Mucosa of gallbladder (tissue), 1 donor: ENCODE measurements at places on chromosomes 1 and 21. TPM values are rescaled to one million over a fixed set of nuclear protein-coding genes. Genes with fewer than 3 reads are reported as not detected.

Gene SLFNL1
- total RNA-seq: 0.60 TPM

Gene TRIM17
- 0.23 TPM for total RNA-seq

Gene ZBTB8B
- 0.03 TPM for total RNA-seq

Gene FMN2
- 3.5 TPM for total RNA-seq

Gene INSRR
- total RNA-seq: 0.58 TPM

Gene GPATCH4
- 12.6 TPM for total RNA-seq

Gene NES
- total RNA-seq: 26.1 TPM

Gene THAP3
- 25.2 TPM for total RNA-seq

Gene NBPF6
- total RNA-seq: not detected

Gene TINAGL1
- 169 TPM for total RNA-seq

Gene PRELP
- 72.1 TPM for total RNA-seq

Gene OR2T29
- not detected for total RNA-seq

Gene HEATR1
- 18.9 TPM for total RNA-seq

Gene FAM72C
- 0.58 TPM for total RNA-seq

Gene SH2D1B
- 0.12 TPM for total RNA-seq

Gene GON4L
- 44.5 TPM for total RNA-seq

Gene DNAI4
- 17.1 TPM for total RNA-seq

Gene CBS
- 8.5 TPM for total RNA-seq

Gene GSTM5
- 32.8 TPM for total RNA-seq

Gene FAM167B
- 7.6 TPM for total RNA-seq

Gene SDE2
- total RNA-seq: 15.0 TPM

Gene OR2M3
- total RNA-seq: not detected

Gene FCRL1
- not detected for total RNA-seq

Gene SFN
- total RNA-seq: 37.1 TPM

Gene RGS13
- total RNA-seq: 3.4 TPM

Gene CEP104
- 64.1 TPM for total RNA-seq

Gene SLAMF9
- not detected for total RNA-seq

Gene FCRL4
- total RNA-seq: not detected

Gene WNT4
- 11.5 TPM for total RNA-seq

Gene DDR2
- total RNA-seq: 48.3 TPM

Gene HES2
- total RNA-seq: 0.09 TPM

Gene AK5
- 1.2 TPM for total RNA-seq

Gene GALNT2
- total RNA-seq: 72.2 TPM
